Effector memory CD8-positive, alpha-beta T cell (primary cell): ENCODE measurements at places on chromosomes 2 and 18.
A peak's percentile ranks its signal among the peaks of the same experiment; 100 is the strongest.

GRCh38 chr18:79948719-79949411, 2.6 kb downstream of the SLC66A2 start:
- peak overlapping the region; percentile 74 for H3K27ac ChIP-seq
- H3K4me1 ChIP-seq, result peaks cover 36% of the 10 kb centered on the region
- H3K27me3 ChIP-seq, result no peaks in the 10 kb centered on the region
- peak overlapping the region; percentile 80 for H3K4me3 ChIP-seq

GRCh38 chr2:98734162-98734561, 3.2 kb upstream of the MGAT4A start:
- peak overlapping the region; percentile 73 for H3K27ac ChIP-seq
- H3K4me1 ChIP-seq, result peaks cover 64% of the 10 kb centered on the region
- peak overlapping the region; percentile 65 for H3K4me3 ChIP-seq
- peak; percentile 6 for DNase-seq
- H3K27me3 ChIP-seq, result no peaks in the 10 kb centered on the region

- no peak overlapping the region for H3K4me3 ChIP-seq
- H3K36me3 ChIP-seq, result no peaks in the 10 kb centered on the region
- no peak for DNase-seq
- peaks cover 17% of the 10 kb centered on the region for H3K27me3 ChIP-seq
- peaks cover 11% of the 10 kb centered on the region for H3K4me1 ChIP-seq
Observed at GRCh38 chr2:108971661-108972566, 17.1 kb downstream of the EDAR start.

- no peaks in the 10 kb centered on the region for H3K4me1 ChIP-seq
- H3K27ac ChIP-seq, result no peak overlapping the region
- H3K36me3 ChIP-seq, result no peaks in the 10 kb centered on the region
- no peak overlapping the region for H3K4me3 ChIP-seq
- no peak for DNase-seq
Observed at GRCh38 chr2:219408631-219409030, 9.5 kb upstream of the DES start.

DNA sequence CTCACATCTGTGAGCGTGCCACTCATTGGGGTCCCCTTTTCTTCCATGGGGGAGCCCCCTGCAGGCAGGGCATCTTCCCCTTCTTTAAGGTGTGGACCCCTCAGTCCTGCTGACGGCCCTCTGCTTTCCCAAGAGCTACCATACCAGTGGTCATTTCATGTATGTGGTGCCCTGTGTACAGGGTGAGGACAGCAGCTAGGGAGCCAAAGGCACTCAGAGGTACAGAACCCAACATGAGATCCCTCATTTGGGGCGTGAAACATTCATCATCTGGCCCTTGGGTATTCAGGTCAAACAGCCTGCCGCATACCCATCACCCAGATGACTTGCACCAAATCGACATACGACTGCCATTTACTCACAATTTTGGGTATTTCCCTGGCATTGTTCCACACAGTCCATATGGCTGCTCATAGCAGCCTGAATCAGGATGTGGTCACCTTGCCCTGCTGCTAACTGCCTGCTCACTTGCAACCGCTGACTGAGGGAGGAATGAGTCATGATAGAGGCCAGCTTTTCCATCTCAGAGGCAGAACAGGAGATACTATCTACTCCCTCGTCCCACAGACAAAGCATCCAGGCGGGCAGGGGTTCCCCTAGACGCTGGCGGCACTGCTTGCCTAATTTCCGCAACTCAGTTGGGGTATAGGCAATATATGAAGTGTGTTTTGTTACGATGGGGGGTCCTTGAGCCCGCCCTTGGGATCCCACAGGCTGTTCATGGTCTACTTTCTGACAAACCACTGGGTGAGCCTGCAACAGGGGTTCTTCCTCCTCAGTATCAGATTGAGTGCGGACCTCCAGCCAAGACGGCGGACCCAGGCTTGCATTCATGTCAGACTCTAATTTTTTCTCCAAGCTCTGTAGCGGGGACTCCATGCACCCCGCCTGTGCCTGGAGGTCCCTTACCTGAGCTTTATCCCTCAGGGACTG, 228.6 kb downstream of the SATB2 start:
- DNase-seq, result no peak
- H3K27ac ChIP-seq, result no peak overlapping the region
- H3K4me1 ChIP-seq, result no peaks in the 10 kb centered on the region
- no peak overlapping the region for H3K4me3 ChIP-seq
- H3K27me3 ChIP-seq, result no peaks in the 10 kb centered on the region

GRCh38 chr2:9697909-9698308, 67.1 kb upstream of the YWHAQ start:
- peaks cover 42% of the 10 kb centered on the region for H3K4me1 ChIP-seq
- H3K27ac ChIP-seq, result peak overlapping the region; percentile 87
- no peaks in the 10 kb centered on the region for H3K27me3 ChIP-seq
- H3K36me3 ChIP-seq, result peaks cover 2% of the 10 kb centered on the region
- no peak for DNase-seq
- peak overlapping the region; percentile 16 for H3K4me3 ChIP-seq

GRCh38 chr2:96579422-96579821, 42.9 kb downstream of the ARID5A start:
- H3K27me3 ChIP-seq, result no peaks in the 10 kb centered on the region
- no peak for DNase-seq
- no peak overlapping the region for H3K4me3 ChIP-seq
- no peaks in the 10 kb centered on the region for H3K4me1 ChIP-seq
- H3K27ac ChIP-seq, result no peak overlapping the region

DNA sequence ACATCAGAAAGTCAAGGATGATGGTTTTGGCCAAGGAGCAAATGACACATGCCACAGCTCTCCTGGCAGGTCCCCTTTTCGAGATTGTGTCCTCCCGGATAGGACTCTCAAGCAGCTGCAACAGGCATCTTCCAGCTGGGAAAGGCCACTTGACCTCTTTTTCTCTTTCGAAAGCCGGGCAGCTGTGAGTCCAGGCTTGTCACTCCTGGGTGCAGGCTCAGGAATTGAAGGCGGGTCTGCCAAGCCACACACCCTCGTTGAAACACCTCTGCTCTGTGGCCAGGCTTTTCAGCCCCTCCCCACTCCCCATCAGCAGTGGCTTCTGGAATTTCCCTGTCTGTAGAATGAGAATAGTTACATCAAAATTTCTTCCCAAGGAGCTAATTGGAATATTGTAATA, 98.0 kb downstream of the CCDC138 start:
- no peak overlapping the region for H3K27ac ChIP-seq
- no peaks in the 10 kb centered on the region for H3K4me1 ChIP-seq
- H3K36me3 ChIP-seq, result no peaks in the 10 kb centered on the region
- H3K27me3 ChIP-seq, result no peaks in the 10 kb centered on the region

- H3K27ac ChIP-seq, result no peak overlapping the region
- no peaks in the 10 kb centered on the region for H3K36me3 ChIP-seq
- no peak overlapping the region for H3K4me3 ChIP-seq
- no peaks in the 10 kb centered on the region for H3K27me3 ChIP-seq
- no peaks in the 10 kb centered on the region for H3K4me1 ChIP-seq
Observed at GRCh38 chr2:66543257-66543767, 108.4 kb downstream of the MEIS1 start.

DNA sequence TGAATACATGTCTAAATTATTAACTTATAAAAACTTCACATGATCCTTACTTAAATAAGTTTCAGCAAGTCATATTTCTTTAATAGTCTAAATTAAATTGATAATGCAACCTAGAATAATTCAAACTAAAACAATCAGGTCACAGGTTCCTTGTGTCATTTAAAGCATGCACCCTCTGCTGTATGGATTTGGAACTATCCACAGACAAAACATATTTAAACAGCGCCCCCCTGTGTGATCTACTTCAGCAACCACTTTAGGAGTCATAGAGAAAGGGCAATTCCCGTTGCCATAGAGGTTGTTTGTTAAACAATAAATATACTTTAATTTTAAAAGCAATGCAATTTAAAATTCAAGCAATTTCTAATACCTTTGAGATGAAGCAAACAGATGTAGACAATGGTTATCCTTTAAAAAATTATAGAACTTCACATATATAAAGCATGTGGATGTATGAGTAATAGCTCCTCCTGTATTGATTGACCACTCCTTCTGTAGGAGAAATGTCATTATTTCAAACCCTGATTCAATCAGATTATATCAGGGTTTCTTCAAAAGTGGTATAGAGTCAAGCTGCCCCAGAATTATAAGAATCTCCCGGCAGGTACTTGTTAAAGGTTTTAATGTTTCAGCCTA, 21.2 kb downstream of the GRB14 start:
- no peak for DNase-seq
- H3K4me3 ChIP-seq, result no peak overlapping the region
- no peaks in the 10 kb centered on the region for H3K27me3 ChIP-seq
- H3K36me3 ChIP-seq, result no peaks in the 10 kb centered on the region
- H3K4me1 ChIP-seq, result no peaks in the 10 kb centered on the region

DNA sequence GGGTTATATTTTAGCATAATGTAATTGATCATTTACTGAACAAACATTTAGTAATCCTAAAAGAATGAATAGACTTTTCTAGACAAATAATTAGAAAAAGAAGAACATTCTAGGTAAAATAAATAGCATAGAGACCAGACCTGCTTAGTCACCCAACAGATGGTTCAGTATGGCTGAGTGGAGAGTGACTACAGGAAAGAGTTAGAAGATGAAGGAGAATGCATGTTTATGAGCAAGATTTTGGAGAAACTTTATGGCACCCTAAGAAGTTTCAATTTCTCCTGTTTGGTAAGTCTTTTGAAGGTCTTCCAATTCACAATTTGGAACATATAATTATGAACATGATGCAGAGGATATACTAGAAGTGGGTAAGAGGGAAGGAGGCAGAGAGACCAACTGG, 32.9 kb downstream of the FAP start:
- H3K4me3 ChIP-seq, result no peak overlapping the region
- no peaks in the 10 kb centered on the region for H3K4me1 ChIP-seq
- H3K36me3 ChIP-seq, result no peaks in the 10 kb centered on the region

DNA sequence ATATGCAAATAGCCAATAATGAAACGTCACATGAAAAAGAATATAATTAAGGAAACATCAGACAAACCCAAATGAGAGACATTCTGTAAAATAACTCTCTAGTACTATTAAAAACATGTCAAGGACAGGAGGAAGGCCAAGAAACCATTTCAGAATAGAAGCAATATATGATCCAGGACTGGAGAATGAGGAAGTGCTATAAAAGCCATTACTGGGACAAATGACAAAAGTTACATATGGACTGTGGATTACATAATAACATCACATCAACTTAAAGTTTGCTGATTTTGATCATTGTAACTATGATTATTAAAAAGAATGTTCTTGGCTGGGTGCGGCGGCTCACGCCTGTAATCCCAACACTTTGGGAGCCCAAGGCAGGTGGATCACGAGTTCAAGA, 81.3 kb downstream of the CRACDL start:
- H3K4me1 ChIP-seq, result no peaks in the 10 kb centered on the region
- H3K36me3 ChIP-seq, result no peaks in the 10 kb centered on the region
- no peak overlapping the region for H3K4me3 ChIP-seq

GRCh38 chr2:230900336-230900995, 24.6 kb downstream of the GPR55 start:
- no peak for DNase-seq
- H3K27ac ChIP-seq, result no peak overlapping the region
- peaks cover 29% of the 10 kb centered on the region for H3K27me3 ChIP-seq
